ENCODE measurements at places on chromosomes 3 and 15.

GRCh38 chr15:29613951-29614382 lies 208.3 kb downstream of the TJP1 start:
- H3K4me1 ChIP-seq = no peaks in the 10 kb centered on the region
- no peak for DNase-seq
- H3K27me3 ChIP-seq = no peaks in the 10 kb centered on the region
- H3K36me3 ChIP-seq = no peaks in the 10 kb centered on the region
- no peak overlapping the region for H3K27ac ChIP-seq
- no peak overlapping the region for H3K4me3 ChIP-seq

DNA sequence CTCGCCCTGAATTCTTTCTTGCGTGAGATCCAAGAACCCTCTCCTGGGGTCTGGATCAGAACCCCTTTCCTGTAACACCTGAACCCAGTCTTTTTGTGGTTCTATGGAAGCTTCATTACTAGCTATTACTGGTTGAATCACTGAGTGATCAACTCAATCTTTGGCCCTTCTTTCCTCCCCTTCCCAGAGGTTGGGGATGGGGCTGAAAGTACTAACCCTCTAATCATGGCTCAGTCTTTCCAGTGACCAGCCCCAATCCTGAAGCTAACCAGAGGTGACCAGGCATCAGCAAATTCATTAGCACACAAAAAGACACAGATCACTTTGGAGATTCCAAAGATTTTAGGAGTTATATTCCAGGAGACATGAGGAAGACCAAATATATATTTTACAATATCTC lies 39.5 kb downstream of the HERC1 start:
- DNase-seq = no peak
- no peak overlapping the region for H3K27ac ChIP-seq
- no peak overlapping the region for H3K4me3 ChIP-seq
- no peaks in the 10 kb centered on the region for H3K36me3 ChIP-seq
- H3K27me3 ChIP-seq = no peaks in the 10 kb centered on the region

GRCh38 chr15:66942649-66943390 lies 122.6 kb upstream of the SMAD3 start:
- no peak overlapping the region for H3K27ac ChIP-seq
- DNase-seq = no peak
- no peaks in the 10 kb centered on the region for H3K36me3 ChIP-seq
- H3K4me3 ChIP-seq = no peak overlapping the region
- H3K27me3 ChIP-seq = peaks cover 6% of the 10 kb centered on the region

- no peak overlapping the region for H3K4me3 ChIP-seq
- H3K4me1 ChIP-seq = no peaks in the 10 kb centered on the region
- H3K27ac ChIP-seq = no peak overlapping the region
- H3K27me3 ChIP-seq = no peaks in the 10 kb centered on the region
- DNase-seq = no peak
- H3K36me3 ChIP-seq = no peaks in the 10 kb centered on the region
These were observed 810.3 kb downstream of the VGLL3 start for GRCh38 chr3:86180696-86181095.

DNA sequence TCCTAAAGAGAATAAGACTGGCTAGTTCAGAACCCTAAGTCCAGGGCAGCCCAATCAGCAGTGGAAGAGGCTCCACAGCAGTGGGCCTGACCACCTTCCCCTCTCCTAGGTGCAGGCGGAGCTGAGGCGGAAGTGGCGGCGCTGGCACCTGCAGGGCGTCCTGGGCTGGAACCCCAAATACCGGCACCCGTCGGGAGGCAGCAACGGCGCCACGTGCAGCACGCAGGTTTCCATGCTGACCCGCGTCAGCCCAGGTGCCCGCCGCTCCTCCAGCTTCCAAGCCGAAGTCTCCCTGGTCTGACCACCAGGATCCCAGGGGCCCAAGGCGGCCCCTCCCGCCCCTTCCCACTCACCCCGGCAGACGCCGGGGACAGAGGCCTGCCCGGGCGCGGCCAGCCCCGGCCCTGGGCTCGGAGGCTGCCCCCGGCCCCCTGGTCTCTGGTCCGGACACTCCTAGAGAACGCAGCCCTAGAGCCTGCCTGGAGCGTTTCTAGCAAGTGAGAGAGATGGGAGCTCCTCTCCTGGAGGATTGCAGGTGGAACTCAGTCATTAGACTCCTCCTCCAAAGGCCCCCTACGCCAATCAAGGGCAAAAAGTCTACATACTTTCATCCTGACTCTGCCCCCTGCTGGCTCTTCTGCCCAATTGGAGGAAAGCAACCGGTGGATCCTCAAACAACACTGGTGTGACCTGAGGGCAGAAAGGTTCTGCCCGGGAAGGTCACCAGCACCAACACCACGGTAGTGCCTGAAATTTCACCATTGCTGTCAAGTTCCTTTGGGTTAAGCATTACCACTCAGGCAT lies 33.7 kb downstream of the VIPR1 start:
- peaks cover 23% of the 10 kb centered on the region for H3K36me3 ChIP-seq
- no peak overlapping the region for H3K4me3 ChIP-seq
- H3K27me3 ChIP-seq = no peaks in the 10 kb centered on the region
- no peaks in the 10 kb centered on the region for H3K4me1 ChIP-seq
